Activated B cell treated with CpG ODN at 0.5 μM for 24 hours (primary cell): ENCODE measurements at places on chromosomes 16 and 17. TPM values are rescaled to one million over a fixed set of nuclear protein-coding genes. Genes with fewer than 3 reads are reported as not detected.

GDPD3 gene
- total RNA-seq = 4.9 and 6.1 TPM in 2 replicates

CMTM4 gene
- total RNA-seq = 0.29 and 0.38 TPM in 2 replicates

- no peak for DNase-seq
These were observed 12.9 kb downstream of the TTYH2 start for GRCh38 chr17:74226252-74226651.

DNA sequence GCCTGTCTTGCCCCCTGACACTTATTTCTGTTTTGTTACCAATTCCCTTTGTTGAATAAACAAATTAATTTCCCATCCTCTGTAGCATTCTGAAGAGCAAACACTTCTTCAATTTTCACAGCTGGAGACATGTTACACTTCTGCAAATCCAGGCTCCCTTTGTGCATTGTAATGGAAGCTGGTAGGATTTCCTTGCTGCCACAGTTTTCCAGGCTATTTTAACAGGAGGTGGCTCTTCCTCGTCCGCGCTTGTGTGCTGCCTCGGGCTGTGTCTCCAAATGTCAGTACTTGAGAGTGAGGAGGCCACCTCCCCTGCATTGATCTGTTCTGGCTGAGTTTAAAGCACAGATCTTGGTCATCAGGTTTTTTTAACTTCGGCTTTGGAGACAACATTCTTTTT, 40.0 kb downstream of the SOST start:
- no peak for DNase-seq

- no peak for DNase-seq
These were observed 22.7 kb downstream of the TRPV3 start for GRCh38 chr17:3534881-3535252.

DNA sequence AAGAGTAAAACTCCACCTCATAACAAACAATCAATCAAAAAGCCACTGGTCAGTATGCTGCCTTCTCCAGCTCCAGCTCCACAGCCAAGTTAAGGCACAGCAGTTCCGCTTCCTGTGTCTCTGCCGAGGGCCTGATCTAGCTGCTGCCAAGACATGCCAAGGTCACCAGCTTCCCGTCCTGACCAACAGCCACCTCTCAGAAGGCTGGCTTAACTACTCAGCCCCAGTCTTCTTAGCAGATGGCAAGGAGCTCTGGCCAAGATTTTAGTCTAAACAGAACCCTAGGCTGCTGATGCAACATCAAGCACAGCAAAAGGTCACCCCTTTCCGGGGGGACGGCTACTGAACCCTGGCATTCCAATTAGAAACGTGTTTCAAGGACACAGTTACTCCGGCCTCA, 17.7 kb upstream of the MNT start:
- DNase-seq = no peak

GRCh38 chr17:65978871-65979270, 213.1 kb downstream of the CEP112 start:
- DNase-seq = no peak

- no peak for DNase-seq
These were observed 51.2 kb upstream of the MTMR4 start for GRCh38 chr17:58565389-58566311.
